ENCODE measurements at places on chromosomes 12 and 14. TPM values are rescaled to one million over a fixed set of nuclear protein-coding genes. Genes with fewer than 3 reads are reported as not detected.
A peak's percentile ranks its signal among the peaks of the same experiment; 100 is the strongest.

DNA sequence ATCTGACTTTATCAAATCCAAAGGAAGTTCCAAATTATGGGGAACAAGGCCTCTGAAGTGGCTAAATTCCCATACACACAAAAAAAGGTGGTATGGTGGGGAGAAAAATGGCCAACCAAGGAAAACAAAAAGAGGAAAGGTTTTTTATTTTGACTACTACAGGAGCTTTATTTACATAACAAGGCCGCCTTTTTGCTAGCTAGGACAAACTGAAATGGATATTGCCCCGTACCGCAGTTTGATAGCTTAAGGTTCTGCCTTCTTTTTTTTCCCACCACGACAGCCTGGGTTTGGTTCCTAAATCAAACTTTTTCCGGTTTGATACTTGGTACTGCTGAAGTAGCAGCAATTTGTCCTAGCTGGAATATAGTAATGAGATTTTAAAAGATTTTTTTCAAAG, 66.8 kb downstream of the COX16 start:
- DNase-seq = no peak

DNA sequence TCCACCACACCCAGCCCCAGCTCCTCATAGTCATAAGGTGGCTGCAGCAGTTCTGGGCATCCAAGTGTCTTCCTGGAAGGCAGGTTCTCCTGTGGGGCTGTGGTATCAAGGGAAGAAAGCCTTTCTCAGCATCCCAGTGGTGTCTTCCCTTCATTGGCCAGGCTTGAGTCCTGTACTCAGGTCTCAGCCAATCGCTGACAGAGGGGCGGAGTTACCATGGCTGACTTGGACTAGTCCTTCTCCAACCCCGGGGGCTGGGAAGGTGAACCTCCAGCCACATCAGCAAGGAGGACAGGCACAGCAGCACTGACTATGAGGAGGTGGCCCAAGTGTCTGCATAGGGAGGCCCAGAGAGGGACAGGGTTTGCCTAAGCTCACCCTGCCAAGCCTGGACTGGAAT, 64.0 kb upstream of the SLC24A4 start:
- DNase-seq = no peak

GRCh38 chr12:47604221-47604873, 101.5 kb downstream of the RPAP3 start:
- no peak for DNase-seq

- DNase-seq = peak; percentile 23
These were observed 22.2 kb downstream of the TMEM117 start for GRCh38 chr12:43858096-43858495.

DNA sequence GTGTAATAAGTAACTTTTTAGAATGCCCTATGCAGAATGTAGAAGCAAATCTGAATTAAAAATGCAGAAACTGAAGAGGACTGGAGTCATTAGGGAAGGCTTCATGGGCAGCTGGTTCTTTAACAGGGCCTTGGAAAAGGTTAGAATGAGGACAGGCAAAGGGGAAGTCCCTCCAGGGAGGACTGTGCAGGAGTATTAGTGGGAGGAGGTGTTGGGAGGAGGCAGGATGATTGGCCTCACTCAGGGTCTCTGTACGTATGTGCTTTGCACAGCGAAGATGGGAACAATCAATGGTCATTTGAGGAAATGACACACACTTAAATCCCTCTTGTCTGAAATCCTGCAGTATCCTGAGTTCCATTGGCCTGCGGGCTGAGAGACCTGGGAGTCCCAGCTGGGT, 119.7 kb downstream of the PTCSC3 start:
- DNase-seq = no peak

DNA sequence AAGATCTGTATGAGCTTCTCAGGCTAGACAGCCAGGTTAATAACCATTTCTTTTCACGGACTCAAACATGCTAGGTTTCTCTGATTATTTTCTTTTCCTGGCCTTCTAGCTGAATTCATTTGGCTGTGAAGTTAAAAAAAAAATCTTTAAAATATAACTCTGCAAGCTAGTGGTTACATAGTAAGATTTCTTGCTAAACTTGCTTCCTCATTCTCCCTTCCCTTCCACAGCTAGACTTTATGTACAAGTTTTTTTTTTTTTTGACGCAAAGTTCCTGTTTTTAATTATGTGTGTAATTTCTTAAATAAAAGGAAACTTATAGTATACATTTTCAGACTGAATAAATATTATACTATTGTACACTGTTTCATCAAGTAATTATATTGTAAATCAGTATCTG, 145.4 kb downstream of the TMTC2 start:
- DNase-seq = no peak

GRCh38 chr12:32671930-32672780, 6.9 kb upstream of the DNM1L start:
- no peak for DNase-seq

The PPFIBP1 gene
- total RNA-seq = 84.0 TPM

The HSPB8 gene
- 44.5 TPM for total RNA-seq

The KRT86 gene
- total RNA-seq = not detected

The OR4K17 gene
- total RNA-seq = not detected

The ENDOU gene
- total RNA-seq = 0.98 TPM

The CKAP4 gene
- 30.9 TPM for total RNA-seq

The CLEC4C gene
- not detected for total RNA-seq
